Gastroesophageal sphincter (tissue), 4 donors: ENCODE measurements at places on chromosomes 2 and 18. TPM values are rescaled to one million over a fixed set of nuclear protein-coding genes. Genes with fewer than 3 reads are reported as not detected.

Gene SCYGR8
- not detected for total RNA-seq

- H3K4me3 ChIP-seq: no peak overlapping the region
- no peaks in the 10 kb centered on the region for H3K27me3 ChIP-seq
- H3K27ac ChIP-seq: no peak overlapping the region
- ATAC-seq: no peak
Observed at GRCh38 chr2:157890969-157891642, 15.0 kb upstream of the ACVR1 start.

DNA sequence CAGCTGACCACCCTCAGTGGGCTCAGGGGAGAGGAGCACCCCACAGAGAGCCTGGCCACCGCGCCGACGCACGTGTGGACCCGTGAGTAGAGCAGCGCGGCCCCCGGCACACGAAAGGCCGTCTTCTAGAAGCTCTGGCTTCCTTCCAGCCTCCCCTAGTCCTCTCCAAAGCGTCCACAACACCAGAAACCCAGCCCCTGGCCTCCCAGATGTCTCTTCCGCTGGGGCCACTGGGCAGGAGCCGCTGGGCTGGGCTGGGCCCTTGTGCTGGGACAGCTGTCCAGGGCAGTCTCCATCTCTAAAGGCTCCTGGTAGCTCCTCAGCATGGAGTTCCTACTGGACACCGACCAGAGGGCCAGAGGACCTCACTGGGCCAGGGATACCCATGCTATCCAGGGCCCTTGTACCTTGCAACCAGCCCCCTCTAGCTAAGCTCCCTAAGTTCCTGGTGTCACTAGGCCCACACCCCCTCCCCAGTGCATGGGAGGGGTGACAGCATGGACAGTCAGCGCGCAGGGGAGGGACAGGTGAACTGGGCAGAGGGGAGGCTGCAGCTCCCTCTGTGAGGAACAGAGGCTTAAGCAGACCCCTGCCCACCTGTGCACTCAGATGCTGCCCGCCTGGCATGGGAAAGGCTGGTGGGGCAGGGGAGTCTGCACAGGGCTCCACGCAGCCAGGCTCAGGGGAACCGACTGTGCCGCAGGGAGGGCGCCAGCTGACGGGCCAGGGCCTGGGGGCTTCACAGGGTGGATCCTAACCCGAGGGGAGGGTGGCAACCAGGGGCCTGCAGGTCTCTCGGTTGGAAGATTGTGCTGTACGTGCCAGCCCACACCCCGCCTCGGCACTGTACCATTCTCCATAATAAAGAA is 32.9 kb downstream of the MTERF4 start:
- peaks cover 48% of the 10 kb centered on the region for H3K27me3 ChIP-seq
- H3K36me3 ChIP-seq: no peaks in the 10 kb centered on the region
- no peak overlapping the region for H3K4me3 ChIP-seq
- no peak overlapping the region for H3K27ac ChIP-seq
- H3K4me1 ChIP-seq: no peaks in the 10 kb centered on the region

DNA sequence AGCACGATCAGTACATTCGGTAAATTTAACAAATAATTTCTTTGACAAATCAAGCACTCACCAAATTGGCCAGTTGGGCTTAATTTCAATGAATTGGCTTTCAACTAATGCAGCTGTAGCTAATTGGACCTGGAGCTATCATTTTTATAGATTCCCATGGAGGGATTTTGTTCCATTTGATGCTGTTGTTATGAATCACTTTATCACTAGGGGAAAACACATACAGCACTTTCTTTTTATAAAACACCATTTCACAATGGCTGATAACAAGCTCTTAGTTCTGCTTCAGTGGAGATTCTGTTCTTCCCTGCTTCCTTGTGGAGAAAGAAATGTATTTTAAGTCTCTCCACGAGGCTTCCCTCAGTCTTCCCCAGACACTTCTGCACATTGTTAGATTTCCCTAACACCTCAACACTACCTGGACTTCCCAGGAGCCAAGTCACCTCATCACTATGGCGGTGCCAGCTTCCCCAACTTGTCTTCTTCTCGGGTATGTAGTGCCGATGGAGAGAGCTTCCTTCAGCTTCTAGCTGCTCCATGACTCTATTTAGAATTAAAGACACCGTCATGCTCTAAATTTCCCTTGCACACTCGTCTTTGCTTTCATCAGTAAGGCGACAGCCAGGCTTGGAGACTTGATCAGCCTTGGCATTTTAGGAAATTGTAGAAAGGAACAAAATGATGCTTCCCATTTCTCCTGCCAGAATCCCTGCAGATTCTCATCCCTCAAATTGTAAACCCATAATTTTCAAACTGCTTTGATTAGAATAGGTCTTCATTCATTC is 72.0 kb downstream of the INPP5D start:
- H3K36me3 ChIP-seq: no peaks in the 10 kb centered on the region
- H3K4me3 ChIP-seq: no peak overlapping the region
- H3K27ac ChIP-seq: no peak overlapping the region
- no peaks in the 10 kb centered on the region for H3K4me1 ChIP-seq
- peaks cover 53% of the 10 kb centered on the region for H3K27me3 ChIP-seq

DNA sequence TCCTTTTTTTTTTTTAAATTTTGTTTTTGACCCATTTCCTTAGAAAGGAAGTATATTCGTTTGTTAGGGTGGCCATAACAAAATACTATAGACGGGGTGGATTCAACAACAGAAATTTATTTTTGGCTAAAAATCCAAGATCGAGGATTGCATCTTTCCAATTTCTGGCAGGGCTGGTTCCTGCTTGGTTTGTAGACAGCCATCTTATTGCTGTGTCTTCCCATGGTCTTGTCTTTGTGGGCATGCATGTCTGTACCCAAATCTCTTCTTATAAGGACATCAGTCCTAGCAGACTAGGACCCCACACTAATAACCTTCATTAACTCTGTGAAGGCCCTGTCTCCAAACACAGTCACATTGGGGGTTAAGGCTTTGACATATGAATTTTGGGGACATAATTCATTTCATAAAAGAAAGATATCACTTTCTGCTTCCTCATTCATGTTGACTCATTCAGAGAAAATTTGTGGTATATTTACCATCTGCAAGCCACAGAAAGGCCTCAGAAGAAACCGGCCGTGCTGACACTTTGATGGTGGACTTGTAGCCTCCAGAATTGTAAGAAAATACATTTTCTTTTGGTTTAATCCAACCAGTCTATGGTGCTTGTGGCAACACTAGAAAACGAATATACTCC is 262.1 kb downstream of the LPIN1 start:
- no peak for ATAC-seq
- peaks cover 12% of the 10 kb centered on the region for H3K4me1 ChIP-seq
- H3K36me3 ChIP-seq: no peaks in the 10 kb centered on the region
- H3K4me3 ChIP-seq: no peak overlapping the region

Gene ZBTB7C
- 15.4 TPM for total RNA-seq
